ENCODE measurements at places on chromosomes 13 and 19.
A peak's percentile ranks its signal among the peaks of the same experiment; 100 is the strongest.

DNA sequence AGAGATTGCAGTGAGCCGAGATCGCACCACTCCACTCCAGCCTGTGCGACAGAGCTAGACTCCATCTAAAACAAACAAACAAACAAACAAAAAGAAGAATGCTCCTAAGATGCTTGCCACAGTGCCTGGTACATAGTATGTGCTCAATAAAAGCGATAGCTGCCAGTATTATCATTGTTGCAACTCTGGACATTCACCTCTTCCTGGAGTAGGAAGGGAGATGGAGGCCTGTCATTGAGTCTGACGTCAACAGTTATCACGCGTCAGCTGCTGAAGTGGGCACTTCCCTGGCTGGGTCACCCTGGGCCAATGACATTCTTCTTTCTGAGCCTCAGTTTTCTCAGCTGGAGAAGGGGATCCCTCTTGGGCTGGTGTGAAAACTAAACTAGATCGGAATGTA, 4.2 kb upstream of the PLAUR start:
- no peak for DNase-seq

DNA sequence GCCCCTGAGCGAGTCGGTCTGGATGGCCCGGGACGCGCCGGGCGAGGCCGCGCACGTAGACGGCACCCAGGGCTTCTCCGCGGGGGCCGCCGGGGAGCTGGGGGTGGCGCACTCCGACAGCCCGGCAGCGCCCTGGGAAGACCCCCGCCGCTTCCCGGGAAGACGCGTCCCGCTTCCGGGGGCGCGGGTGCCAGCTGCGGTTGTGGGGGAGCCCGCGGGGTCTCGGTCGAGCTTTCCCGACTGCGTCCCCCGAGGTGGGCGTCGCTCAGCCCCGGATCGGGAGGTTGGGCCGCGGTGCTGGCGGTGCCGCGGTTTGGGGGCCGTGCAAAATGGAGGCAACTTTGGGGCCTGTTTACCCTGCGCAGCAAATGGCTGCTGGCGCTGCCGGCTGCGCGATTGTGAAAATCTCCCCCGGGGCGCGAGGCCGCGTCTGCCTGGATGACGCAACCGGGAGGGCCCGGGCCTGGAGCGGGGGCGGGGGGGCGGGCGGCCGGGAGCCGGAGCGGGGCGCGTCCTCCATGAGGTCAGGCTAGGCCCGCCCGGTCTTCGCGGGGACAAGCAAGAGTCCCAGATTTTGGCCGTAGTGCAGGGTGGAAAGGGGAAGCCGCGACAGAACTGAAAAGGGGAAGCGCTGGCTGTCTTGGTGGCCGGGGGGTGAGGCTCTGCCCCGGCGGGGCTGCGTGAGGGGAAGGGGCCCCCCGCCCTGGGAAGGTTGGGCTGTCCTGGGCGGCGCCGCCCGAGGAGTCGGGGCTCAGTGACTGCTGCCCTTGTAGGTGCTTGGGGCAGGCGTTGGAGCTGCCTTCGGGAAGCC, 11.3 kb downstream of the PEAK3 start:
- DNase-seq, result peak; percentile 93

GRCh38 chr13:74557870-74558269, 423.7 kb upstream of the KLF12 start:
- DNase-seq, result no peak

DNA sequence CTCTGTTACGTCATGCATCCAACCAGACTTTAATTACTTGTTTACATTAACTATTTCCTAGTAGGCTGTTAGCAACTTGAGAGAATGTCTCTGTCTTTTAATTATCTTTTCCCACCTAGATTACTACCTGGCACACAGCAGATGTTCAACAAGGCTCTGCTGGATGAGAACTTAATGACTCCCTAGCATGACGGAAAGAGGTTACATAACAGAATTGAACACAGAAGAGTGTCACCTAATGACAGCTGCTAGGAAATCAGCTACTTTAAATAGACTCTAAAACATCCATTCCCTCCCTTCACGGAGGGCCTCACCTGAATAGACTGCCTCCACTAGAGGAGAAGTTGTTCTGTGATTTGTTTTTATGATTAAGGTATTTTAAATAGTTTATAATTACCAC, 110.8 kb downstream of the TEX29 start:
- DNase-seq, result no peak

DNA sequence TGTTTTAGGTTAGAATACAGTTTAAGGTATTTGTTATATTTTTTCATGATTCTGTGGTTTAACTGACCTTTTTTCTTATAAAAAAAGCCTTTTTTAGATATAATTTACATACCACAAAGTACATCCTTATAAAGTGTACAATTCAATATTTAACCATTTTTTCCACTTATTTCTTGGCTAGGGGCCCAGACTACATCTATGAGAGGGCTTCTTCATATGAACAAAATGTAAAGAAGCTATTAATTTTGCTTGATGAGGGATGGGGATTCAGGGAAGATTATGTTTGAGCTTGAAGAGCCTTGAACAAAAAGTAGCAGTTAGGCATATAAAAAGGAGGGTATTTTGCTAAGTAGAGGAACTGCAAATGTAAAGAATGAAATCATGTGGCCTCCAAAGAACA, 2.2 kb downstream of the CCDC122 start:
- DNase-seq, result no peak

- DNase-seq, result no peak
Observed at GRCh38 chr19:3137119-3137518, 1.3 kb downstream of the GNA15 start.

DNA sequence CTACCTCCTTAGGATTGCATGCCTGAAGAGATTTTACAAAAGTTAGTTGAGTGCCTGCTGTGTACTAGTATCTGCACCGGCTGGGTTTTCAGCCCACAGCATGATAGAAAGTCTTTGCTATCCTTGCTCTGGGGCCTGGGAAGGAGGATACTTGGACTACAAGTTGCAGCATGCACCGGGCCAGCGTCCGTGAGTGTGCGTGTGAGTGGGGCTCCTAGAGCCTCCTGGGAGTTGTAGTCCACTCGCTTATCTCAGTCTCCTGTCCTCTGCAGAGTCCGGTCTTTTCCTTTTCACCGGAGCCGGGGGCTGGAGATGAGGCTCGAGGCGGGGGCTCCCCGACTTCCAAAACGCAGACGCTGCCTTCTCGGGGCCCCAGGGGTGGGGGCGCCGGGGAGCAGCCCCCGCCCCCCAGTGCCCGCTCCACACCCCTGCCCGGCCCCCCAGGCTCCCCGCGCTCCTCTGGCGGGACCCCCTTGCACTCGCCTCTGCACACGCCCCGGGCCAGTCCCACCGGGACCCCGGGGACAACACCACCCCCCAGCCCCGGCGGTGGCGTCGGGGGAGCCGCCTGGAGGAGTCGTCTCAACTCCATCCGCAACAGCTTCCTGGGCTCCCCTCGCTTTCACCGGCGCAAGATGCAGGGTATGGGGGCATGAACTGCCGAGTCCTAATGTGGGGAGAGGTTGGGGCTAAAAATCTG, 20.6 kb downstream of the BRSK1 start:
- peak; percentile 59 for DNase-seq

DNA sequence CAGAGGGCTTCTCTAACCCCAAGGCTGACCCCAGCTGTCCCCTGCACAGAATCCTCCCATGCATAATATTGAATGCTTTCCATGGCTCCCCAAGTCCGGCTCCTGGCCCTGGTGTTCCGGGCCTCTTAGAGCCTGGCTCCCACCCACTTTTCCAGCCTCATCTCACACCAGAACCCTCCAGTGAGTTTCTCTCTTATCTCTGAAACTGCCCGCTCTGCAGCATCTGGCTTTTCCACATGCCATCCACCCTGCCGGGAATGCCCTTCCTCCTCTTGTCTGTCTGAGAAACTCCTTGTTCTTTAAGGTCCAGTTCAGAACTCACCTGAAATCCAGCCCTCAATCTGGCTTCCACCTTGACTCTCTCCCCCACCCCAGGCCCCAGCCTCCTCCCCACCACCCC, 6.8 kb downstream of the SYNGR4 start:
- DNase-seq, result no peak

DNA sequence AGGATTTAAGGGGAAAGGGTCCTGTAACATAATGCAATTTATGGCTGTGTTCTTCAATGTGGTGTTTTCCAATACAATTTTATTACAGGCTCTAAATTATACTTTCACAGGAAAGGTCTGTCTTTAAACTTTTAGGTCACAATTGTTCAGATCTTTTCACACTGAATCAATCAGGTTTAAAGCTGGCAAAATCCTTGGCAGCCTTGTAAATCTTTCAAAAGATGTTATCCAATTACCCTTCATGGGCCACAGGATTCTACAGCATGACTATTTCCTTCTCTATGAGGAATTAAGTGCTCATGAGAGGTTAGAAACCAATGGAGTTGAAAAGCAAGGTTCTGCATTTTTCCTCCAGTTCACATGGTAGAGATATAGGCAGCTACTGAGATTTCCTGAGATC, 211.5 kb upstream of the MIR17HG start:
- no peak for DNase-seq

GRCh38 chr13:46614582-46614981, 61.6 kb downstream of the LRCH1 start:
- DNase-seq, result peak; percentile 48

DNA sequence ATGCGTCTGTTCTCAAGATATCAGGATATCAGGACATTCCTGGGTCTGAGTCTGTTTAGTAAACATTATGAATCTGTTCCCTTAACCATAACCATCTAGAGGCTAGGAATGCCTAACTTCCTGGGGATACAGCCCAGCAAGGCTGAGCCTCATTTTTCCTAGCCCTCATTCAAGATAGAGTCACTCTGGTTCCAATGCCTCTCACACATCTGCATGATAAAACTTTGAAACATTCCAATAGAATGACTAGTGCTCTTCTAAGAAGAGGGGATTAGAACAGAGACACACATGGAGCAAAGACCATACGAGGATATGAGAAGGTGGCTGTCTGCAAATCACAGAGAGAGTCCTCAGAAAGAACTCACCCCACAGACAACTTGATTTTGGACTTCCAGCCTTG, 20.6 kb upstream of the CABP5 start:
- no peak for DNase-seq

- DNase-seq, result no peak
Observed at GRCh38 chr19:39407410-39407659, 688 bp downstream of the ZFP36 start.

GRCh38 chr19:11291991-11292390, 4.0 kb upstream of the TSPAN16 start:
- DNase-seq, result no peak

DNA sequence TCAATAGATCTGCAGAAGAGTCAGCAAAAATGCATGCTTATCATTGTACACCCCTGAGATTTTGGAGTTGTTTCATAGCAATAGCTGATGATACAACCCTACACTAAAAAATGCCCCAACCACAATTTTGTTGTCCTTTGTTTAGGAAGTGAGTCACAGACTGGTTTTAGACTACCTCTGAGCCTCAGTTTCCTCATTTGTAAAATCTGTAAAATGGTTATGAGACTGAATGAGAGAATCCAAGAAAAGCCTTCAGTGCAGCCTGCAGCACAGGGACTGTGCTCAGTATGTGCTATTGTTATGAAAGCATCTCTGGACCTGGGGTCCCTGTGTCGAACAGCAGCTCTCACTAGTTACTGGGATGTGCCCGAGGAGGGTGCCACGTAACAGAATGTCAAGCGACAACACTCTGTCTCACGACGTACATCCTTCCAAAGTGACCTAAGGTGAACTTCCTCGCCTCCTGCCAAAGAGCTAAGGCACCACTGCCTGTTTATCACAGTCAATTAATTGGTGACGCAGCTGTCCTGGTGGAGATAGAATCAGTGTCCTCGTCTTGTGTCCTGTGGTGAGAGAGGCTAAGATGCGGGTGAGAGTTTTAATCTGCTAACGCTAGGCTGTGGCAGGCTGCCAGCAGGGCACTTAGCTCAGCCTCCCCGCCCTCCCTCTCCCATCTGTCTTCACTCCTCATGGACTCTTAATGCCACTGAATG, 18.1 kb downstream of the DHRS12 start:
- no peak for DNase-seq

DNA sequence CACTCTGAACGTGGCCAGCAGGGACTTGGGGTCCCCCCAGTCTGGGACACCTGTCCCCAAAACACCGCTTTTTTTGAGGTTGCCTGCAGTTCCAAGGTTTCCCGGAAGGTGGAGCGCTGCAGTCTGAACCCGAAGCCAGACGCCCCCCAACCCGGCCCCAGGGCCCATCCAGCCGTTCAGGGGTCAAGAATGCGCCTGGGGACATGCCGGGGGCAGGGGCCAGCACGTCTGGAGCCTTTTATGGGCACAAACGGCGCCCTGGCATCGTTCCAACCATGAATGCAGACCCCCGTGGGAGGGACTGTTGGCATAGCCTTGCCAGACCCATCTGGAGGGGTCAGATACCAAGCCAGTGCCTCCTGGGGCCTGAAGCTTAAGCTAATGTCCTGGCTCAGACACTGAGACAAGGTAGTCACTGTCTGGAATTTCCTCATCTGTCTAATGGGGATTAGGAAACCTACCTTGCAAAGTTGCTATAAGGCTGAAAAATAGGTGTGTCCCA, 6.9 kb downstream of the S1PR5 start:
- DNase-seq, result peak; percentile 45

- DNase-seq, result no peak
Observed at GRCh38 chr13:73684286-73684685, 449.9 kb downstream of the KLF12 start.

DNA sequence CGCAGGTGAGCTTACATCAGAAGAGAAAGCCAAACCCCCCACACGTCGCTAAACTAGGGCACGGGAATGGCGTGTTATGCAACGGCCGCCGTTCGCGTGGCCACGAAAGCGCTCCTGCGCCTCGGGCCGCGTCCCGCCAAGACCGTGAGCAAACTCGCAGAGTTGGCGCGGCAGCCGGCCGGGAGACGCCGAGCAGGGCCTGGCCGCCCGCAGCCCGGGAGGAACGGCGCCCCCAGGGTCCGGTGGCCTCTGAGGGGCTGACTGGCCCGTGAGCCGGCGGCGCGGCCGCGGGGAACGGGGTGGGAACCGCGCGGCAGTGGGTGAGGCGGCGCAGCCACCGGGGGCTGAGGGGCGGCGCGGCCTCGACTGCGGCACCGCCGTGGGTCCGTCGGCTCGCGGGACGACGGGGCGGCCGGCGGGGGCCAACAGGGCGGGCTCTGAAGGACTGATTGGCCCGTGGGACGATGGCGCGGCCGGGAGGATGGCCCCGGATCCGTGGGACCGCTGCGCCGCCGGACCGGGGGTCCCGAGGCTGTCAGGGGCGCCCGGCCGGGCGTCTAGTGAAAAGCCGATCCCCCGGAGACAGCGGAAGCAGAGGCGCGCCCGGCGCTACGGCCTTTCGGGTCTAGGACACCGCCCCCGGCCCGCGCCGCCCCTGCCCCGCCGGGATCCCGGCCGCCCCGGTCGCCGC, 903 bp downstream of the LATS2 start:
- DNase-seq, result peak; percentile 30

GRCh38 chr19:6287269-6287885, 7.6 kb upstream of the MLLT1 start:
- DNase-seq, result no peak

All from RWPE1 (cell line).